Activated CD4-positive, alpha-beta T cell treated with anti-CD3 and anti-CD28 coated beads for 1 hour (primary cell): ENCODE measurements at places on chromosomes 7 and 10.

- no peak for DNase-seq
These were observed 228.3 kb downstream of the BUB3 start for GRCh38 chr10:123382491-123382890.

DNA sequence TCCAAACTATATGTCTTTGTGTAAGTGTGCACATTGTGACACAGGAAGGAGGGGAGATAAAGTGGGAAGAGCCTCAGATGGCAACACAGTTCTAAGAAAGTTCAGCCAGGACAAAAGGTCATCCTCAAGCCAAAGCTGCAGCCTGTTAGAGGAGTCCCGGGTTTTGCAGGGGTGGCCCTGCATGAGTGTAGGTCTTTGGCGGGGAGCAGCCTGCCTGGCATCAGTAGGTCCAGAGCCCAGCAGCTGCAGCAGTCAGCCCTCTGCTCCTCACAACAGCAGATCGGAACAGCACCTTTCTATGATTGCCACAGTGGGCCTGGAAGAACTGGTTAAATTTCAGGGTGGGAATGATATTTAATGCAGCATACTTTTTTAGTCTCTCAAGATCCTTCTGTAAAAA, 13.5 kb upstream of the VDAC2 start:
- DNase-seq: no peak

DNA sequence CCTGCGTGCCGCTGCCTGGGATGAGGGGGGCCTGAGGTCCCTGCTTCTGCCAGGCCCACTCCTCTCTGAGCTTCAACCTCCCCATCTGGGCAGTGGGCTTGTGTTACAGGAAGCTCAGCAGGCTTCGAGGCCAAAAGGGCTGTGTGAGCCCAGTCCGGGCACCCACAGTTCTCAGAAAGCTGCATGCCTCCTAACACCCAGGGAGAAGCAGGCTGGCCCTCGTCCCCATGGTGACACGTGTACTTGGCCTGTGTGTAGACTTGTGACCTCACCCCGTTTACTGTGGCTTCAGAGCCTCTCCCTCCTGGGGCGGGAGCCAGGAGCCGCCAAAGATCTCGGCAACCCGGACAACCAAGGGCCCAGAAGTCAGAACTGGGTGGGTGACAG, 2.2 kb upstream of the GRIFIN start:
- no peak for DNase-seq

DNA sequence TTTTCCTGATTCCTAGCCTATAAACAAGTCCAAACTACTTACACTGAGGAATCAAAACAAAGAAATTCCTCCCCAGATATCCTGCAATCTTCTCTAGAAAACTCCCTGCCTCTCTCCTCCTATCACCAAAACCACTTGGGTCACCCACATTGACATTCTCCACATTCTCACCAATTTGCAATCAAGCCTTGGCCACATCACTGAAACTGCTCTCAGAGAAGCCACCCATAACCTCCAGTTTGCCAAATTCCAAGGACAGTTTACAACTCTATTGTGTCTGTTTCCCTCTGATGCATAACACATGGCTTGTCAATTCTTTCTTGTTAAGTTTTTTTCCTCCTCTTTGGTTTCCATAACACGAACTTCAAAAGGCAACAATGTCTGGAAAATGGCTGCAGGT, 233.5 kb downstream of the XPNPEP1 start:
- DNase-seq: no peak

- DNase-seq: no peak
These were observed 67.0 kb downstream of the GSAP start for GRCh38 chr7:77349141-77349540.
